ENCODE measurements at places on chromosomes 3 and 15.

DNA sequence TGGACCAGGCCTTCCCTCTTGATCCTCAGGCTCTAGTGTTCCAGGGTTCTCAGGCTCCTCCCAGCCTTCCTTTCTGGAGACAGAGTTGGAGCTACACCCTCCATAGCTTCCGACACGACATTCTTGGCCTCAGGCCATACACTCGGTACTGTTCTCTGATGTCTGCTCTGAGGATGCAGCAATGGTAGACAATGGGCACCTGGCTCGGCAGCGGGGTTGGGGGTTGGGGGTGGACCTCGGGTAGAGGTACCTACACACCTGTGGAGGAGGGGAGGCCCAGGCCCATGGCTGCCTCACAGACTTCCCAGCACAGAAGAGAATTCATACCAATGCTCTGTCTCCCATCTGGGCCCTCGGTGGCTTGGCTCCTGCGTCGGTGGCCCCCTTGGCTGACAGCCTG is 21.4 kb downstream of the CCDC13 start:
- no peak for DNase-seq

DNA sequence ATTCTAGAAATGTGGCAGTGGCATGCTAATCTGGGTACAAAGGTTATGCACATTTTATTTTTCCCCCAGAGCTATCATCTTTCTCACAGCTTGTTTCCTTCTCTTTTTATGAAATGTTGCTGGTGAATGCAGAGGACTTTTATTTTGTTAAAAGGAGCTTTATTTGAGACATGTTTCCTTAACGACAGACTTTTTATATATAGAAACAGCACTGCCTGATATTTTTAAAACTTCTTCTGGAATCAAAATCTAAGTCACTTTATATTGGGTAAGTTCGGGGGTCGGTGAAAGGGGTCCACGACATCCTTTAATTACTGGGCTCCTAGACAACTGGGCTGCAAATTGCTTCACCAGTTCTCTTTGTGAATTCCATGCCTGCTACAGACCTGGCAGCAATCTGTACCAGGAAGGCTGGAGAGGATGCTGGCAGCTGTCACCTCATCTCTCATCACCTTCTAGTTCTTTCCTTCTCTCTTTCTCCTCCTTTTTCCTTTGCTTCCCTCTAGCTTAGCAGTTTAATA is 464.7 kb downstream of the PDCD6IP start:
- DNase-seq, result no peak

DNA sequence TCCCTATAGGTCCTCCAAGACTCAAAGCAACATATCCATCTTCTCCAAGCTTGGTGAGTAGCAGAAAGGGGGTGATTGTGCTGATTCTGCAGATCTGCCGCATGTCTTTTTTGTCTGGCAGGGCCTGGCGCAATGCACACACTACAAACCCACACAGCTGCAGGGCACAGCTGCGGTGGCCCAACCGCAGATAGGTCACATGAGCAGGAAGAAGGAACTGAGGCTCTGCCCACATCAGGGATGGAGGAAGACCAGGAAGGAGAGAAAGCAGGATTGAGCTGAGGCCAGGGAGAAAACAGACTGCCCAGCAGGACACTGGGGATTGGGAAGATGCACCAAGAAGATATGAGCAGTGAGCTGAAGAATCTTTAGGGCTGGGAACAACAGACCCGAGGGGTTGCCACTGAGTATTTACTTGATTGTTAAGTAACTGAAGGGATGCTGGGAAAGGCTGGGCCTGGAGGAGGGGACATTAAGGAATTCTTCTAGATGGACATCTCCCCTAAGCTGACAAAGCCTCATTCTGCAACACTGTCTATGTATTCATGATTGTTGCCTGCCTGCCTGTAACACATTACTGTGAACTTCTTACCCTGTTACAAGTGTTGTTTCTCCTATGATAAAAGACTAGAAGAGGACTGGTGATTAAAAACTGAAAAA is 126.7 kb downstream of the MYLK start:
- DNase-seq, result peak; percentile 22

DNA sequence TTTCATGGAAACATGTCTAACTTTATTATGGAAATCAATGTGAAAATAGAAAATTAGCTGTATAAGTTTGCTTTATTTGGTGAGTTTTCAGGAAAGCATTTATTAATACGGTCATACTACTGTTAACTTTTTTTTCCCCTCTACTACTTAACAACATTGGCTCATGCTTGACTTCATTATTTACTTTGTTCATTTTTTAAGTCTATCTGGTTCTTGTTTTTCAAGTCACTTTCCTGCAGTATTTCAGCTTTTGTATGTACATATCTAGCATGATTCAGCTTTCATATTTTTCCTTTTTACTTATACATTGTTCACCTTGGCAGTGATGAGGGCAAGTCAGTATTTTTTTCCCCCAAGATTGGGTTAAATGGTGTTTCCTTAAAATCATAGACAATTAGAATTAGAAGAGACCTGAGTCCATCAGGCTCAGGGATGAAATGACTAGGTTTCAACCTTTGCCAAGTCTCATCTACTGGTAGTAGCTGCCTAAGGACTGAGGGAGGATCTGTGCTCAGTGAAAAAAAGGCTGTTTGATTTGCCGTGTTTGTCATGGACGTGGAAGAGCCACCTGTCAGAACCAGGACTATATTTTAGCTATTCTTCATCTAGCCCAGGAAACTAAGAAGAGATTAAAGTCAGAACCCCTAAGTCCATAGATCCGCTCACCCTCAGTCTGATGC is 15.4 kb downstream of the TMOD3 start:
- no peak for DNase-seq

DNA sequence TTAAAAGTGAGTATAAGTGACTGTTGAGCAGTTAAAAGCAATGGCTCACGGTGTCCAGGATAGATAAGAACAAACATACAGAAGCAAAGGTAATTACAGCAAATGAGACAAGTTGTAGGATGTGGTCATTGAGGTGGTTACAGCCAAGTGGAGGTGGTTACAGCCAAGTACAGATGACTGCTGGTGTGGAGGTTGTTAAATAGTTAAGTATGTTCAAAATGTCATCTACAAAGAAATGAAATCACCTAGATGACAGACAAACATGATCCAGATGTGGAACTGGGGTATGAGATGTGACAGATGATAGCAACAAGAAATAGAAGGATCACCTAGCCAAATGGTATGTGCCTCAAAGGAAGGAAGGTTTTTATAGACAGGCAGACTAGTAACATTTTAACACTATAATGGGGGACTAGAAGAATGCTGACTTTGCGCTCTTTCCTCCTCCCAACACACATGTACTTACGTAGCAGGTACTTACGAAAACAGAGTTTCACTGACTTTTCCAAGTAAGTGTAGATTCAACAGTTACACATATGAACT is 6.8 kb upstream of the ANKRD28 start:
- no peak for DNase-seq

- DNase-seq, result no peak
Measured at GRCh38 chr3:191376516-191377141, 46.3 kb upstream of the UTS2B start.

- no peak for DNase-seq
Measured at GRCh38 chr15:70308735-70309434, 211.2 kb upstream of the TLE3 start.

- DNase-seq, result no peak
Measured at GRCh38 chr3:179037351-179037750, 34.3 kb downstream of the ZMAT3 start.

GRCh38 chr3:160225176-160226025 is at the start of gene C3orf80:
TSS of gene C3orf80 (plus strand) at chr3:160225422. CDS start at chr3:160225636, 214 bp downstream.
- no peak for DNase-seq

GRCh38 chr3:52444860-52445793 is at the start of gene SEMA3G:
TSS of gene SEMA3G (minus strand) at chr3:52445103. CDS start at chr3:52445027, 76 bp downstream.
- peak; percentile 33 for DNase-seq

GRCh38 chr15:79032656-79033055 is 57.9 kb downstream of the RASGRF1 start:
- DNase-seq, result no peak
